ENCODE measurements at places on chromosomes 7 and 10. TPM values are rescaled to one million over a fixed set of nuclear protein-coding genes. Genes with fewer than 3 reads are reported as not detected.
A peak's percentile ranks its signal among the peaks of the same experiment; 100 is the strongest.

DNA sequence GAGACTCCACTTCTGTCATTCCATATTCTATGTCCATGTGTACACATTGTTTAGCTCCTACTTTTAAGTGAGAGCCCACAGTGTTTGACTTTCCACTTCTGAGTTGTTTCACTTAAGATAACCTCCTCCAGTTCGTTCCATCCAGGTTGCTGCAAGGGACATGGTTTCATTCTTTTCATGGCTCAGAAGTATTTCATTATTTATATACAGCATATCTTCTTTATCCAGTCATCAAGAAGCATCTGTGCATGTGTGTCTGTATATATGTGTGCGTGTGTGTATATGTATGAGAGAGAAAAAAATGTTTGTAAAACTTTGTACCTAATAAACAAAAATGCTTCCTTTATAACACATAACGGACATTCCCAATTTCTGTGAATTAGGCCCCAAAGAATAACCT, 6.2 kb downstream of the SEC61A2 start:
- peaks cover 74% of the 10 kb centered on the region for H3K36me3 ChIP-seq
- H3K27me3 ChIP-seq: no peaks in the 10 kb centered on the region
- no peak overlapping the region for H3K4me3 ChIP-seq
- H3K27ac ChIP-seq: no peak overlapping the region

The HOXA6 gene
- total RNA-seq: 0.66 TPM

- no peak overlapping the region for H3K27ac ChIP-seq
- no peaks in the 10 kb centered on the region for H3K36me3 ChIP-seq
- no peaks in the 10 kb centered on the region for H3K4me1 ChIP-seq
- no peak overlapping the region for H3K4me3 ChIP-seq
- DNase-seq: no peak
- H3K27me3 ChIP-seq: no peaks in the 10 kb centered on the region
These were observed 88.0 kb upstream of the ELMO1 start for GRCh38 chr7:37536706-37537105.

The TAC1 gene
- 2.3 TPM for total RNA-seq

DNA sequence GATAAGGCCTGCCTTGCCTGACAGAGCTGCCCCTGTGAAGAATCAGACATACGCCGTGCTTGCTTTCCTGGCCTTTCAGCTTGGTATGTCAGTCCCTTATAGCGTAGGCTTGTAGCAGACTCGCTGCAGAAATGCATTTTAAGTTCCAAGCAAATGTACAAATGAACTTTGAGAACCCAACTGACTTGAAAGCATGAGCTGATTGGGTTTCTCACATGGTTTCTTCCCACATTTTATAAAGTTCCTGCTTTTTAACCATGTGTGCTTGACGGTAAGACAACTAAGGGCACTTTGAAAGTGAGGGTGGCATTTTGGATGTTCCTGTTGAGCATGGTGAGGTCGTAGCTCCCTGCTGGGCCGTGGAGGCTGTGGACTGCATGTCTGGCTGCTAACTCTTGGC, 62.6 kb downstream of the CCNY start:
- H3K4me3 ChIP-seq: no peak overlapping the region
- DNase-seq: no peak
- no peak overlapping the region for H3K27ac ChIP-seq
- peaks cover 68% of the 10 kb centered on the region for H3K4me1 ChIP-seq

DNA sequence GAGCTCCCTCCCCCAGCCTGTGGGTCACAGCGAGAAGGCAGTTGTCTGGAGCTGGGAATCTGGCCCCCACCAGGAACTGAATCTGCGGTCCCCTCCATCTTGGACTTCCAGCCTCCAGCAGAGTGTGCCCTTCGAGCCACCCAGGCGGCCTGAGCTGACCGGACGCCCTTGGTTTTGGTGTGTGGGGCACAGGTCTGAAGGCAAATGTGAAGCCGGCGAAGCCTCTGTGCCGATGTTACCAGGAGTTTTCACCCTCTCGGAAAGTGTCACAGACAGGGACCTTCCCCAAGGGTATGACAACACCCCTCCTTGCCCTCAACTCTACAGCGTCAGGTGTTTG, 109.1 kb downstream of the DNAJB6 start:
- H3K27ac ChIP-seq: no peak overlapping the region
- H3K36me3 ChIP-seq: no peaks in the 10 kb centered on the region
- H3K4me1 ChIP-seq: no peaks in the 10 kb centered on the region
- no peak overlapping the region for H3K4me3 ChIP-seq
- no peak for DNase-seq

The NPFFR1 gene
- total RNA-seq: not detected

- peaks cover 13% of the 10 kb centered on the region for H3K4me1 ChIP-seq
- no peak overlapping the region for H3K27ac ChIP-seq
- no peak overlapping the region for H3K4me3 ChIP-seq
- no peaks in the 10 kb centered on the region for H3K27me3 ChIP-seq
- DNase-seq: no peak
- peaks cover 52% of the 10 kb centered on the region for H3K36me3 ChIP-seq
These were observed 72.5 kb upstream of the BTBD16 start for GRCh38 chr10:122198631-122199030.

DNA sequence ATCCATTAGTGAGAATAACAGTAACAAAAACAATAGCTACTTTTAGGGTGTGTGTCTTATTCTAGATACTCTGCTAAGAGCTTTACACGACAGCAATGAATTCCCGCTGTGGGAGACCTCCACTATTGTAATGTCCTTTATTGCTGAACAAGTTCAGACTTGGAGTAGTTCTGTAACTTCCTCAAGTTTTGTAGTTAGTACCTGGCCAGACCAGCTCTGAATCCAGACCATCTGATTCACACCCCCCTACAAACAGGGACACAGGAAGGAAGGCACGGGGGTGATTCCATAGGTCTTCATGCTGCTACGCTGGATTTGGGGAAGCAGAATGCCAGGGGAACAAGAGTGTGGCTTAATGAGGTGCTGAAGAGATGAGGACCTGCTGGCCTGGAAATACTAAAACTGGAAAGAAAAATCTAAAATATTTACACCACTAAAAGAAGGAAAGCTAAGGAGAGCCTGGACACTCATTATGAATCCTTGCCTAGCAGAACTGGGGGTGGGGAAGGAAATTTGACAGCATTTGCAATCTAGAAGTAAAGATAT, 194.6 kb upstream of the TMEM72 start:
- no peak for DNase-seq
- H3K4me1 ChIP-seq: peaks cover 13% of the 10 kb centered on the region
- no peaks in the 10 kb centered on the region for H3K36me3 ChIP-seq
- H3K4me3 ChIP-seq: no peak overlapping the region
- H3K27me3 ChIP-seq: no peaks in the 10 kb centered on the region

DNA sequence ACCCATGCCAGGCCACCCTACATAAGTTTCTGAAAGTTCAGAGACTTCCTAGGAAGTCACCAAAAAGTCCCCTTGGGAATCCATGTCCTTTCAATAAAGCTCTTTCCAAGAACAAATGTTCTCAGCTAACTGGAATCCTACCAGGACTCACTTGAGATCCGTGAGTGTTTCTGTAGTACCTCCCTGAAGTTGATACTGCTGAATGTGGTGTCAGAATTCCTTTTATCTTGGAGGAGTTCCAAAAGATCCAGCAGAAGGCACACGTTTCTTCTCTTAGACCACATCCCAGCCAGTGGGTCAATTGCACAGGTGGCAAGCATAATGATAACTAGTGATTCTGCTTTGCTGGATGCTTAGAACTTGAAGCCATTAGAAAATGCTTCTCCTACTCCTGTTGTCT, 689.7 kb upstream of the IGFBP3 start:
- peaks cover 10% of the 10 kb centered on the region for H3K4me1 ChIP-seq
- H3K36me3 ChIP-seq: no peaks in the 10 kb centered on the region
- DNase-seq: no peak
- H3K27me3 ChIP-seq: no peaks in the 10 kb centered on the region
- no peak overlapping the region for H3K4me3 ChIP-seq

The AKR1C4 gene
- not detected for total RNA-seq

DNA sequence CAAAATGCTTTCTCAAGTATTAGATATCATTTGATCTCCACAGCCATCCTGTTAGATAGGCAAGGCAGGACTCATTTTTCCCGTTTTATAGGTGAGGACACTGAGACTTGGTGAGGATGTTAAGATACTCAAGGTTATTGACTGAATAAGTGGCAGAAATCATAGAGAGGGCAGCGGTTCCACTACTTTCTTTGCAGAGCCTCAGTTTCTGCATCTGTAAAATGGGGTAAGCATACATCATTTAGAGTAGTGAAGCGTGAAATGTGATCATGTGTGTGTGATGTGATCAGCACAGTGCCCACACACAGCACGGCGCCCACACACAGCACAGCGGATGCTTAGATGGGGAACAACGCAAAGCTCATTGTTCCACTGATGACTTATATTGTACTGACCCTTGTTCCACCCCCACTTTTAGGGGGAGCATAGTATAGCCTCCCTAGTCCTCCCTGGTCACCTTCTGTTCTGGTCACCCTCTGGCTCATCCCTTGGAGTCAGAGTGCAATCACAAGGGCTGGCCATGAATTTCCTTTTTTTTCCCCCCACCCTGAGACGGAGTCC, 10.5 kb downstream of the UBTD1 start:
- DNase-seq: no peak
- H3K27me3 ChIP-seq: no peaks in the 10 kb centered on the region
- H3K36me3 ChIP-seq: no peaks in the 10 kb centered on the region
- no peak overlapping the region for H3K27ac ChIP-seq
- H3K4me3 ChIP-seq: no peak overlapping the region

- no peak for DNase-seq
- no peaks in the 10 kb centered on the region for H3K36me3 ChIP-seq
- H3K27me3 ChIP-seq: no peaks in the 10 kb centered on the region
- H3K27ac ChIP-seq: no peak overlapping the region
- no peaks in the 10 kb centered on the region for H3K4me1 ChIP-seq
- no peak overlapping the region for H3K4me3 ChIP-seq
These were observed 27.5 kb downstream of the LRGUK start for GRCh38 chr7:134154581-134155130.

- no peak overlapping the region for H3K27ac ChIP-seq
- H3K27me3 ChIP-seq: no peaks in the 10 kb centered on the region
- no peaks in the 10 kb centered on the region for H3K4me1 ChIP-seq
- H3K4me3 ChIP-seq: no peak overlapping the region
These were observed 517.3 kb downstream of the GRID1 start for GRCh38 chr10:85849315-85849714.

- H3K27ac ChIP-seq: peak overlapping the region; percentile 60
- DNase-seq: no peak
- no peaks in the 10 kb centered on the region for H3K27me3 ChIP-seq
- H3K4me1 ChIP-seq: no peaks in the 10 kb centered on the region
These were observed 63.7 kb downstream of the TRUB1 start for GRCh38 chr10:115001506-115002381.

- H3K27me3 ChIP-seq: no peaks in the 10 kb centered on the region
- DNase-seq: no peak
- no peaks in the 10 kb centered on the region for H3K36me3 ChIP-seq
- H3K4me3 ChIP-seq: no peak overlapping the region
These were observed 498.6 kb downstream of the GALNT17 start for GRCh38 chr7:71630516-71630915.

The LBX1 gene
- total RNA-seq: not detected

The AGR2 gene
- total RNA-seq: not detected

The MALRD1 gene
- 0.33 TPM for total RNA-seq

DNA sequence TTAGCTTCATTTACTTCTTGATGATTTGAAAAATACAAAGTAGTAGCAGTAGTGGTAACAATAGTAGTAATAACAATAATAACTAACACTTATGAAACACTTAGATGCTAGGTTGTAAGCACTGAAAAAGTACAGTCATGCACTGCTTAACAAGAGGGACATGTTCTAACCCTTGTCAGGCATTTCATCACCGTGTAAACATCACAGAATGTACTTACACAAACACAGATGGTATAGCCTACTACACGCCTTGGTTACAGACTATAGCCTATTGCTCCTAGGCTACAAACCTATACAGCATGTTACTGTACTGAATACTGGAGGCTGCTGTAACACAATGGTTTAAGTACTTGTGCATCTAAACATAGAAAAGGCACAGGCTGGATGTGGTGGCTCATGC, 60.6 kb downstream of the PUS7 start:
- H3K36me3 ChIP-seq: peaks cover 4% of the 10 kb centered on the region
- no peaks in the 10 kb centered on the region for H3K4me1 ChIP-seq
- H3K4me3 ChIP-seq: no peak overlapping the region
- no peak overlapping the region for H3K27ac ChIP-seq
- H3K27me3 ChIP-seq: no peaks in the 10 kb centered on the region
- no peak for DNase-seq

DNA sequence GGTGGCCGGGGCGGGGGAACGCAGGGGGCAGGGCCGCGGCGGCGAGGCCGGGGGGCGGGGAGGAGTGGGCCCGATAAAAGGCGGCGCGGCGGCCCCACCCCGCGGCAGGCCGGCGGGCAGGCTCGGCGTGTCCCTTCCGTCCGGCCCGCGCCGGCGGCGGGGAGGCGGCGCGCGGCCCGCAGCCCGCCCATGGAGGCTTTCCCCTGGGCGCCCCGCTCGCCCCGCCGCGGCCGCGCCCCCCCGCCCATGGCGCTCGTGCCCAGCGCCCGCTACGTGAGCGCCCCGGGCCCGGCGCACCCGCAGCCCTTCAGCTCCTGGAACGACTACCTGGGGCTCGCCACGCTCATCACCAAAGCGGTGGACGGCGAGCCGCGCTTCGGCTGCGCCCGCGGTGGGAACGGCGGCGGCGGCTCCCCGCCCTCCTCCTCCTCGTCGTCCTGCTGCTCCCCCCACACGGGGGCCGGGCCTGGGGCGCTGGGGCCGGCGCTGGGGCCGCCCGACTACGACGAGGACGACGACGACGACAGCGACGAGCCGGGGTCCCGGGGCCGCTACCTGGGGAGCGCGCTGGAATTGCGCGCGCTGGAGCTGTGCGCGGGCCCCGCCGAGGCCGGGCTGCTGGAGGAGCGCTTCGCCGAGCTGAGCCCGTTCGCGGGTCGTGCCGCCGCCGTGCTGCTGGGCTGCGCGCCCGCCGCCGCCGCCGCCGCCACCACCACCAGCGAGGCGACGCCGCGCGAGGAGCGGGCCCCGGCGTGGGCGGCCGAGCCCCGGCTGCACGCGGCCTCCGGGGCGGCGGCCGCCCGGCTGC, at the start of gene NANOS1:
Gene NANOS1, plus strand, starts transcription at position 102 of the 808 bp plus-strand sequence. Its CDS starts 88 bp downstream, at position 190.
- peak within 1 kb of the TSS; percentile 84 for H3K4me3 ChIP-seq
- peaks cover 56% of the 10 kb centered on the region for H3K4me1 ChIP-seq
- H3K27me3 ChIP-seq: no peaks in the 10 kb centered on the region
- peak; percentile 83 for DNase-seq
- H3K36me3 ChIP-seq: no peaks in the 10 kb centered on the region

- DNase-seq: no peak
- peak overlapping the region; percentile 98 for H3K27ac ChIP-seq
- no peaks in the 10 kb centered on the region for H3K27me3 ChIP-seq
- H3K36me3 ChIP-seq: no peaks in the 10 kb centered on the region
These were observed 129.8 kb upstream of the TNRC18 start for GRCh38 chr7:5553298-5553877.

GRCh38 chr7:79312022-79312421, 141.4 kb downstream of the MAGI2 start:
- H3K4me1 ChIP-seq: no peaks in the 10 kb centered on the region
- H3K4me3 ChIP-seq: no peak overlapping the region
- no peaks in the 10 kb centered on the region for H3K27me3 ChIP-seq
- H3K36me3 ChIP-seq: no peaks in the 10 kb centered on the region
- no peak for DNase-seq
- H3K27ac ChIP-seq: no peak overlapping the region

- no peaks in the 10 kb centered on the region for H3K27me3 ChIP-seq
- H3K4me3 ChIP-seq: no peak overlapping the region
- no peak for DNase-seq
- no peaks in the 10 kb centered on the region for H3K36me3 ChIP-seq
- H3K27ac ChIP-seq: no peak overlapping the region
- peaks cover 14% of the 10 kb centered on the region for H3K4me1 ChIP-seq
These were observed 16.8 kb downstream of the AKR1B15 start for GRCh38 chr7:134565643-134566136.

- H3K27ac ChIP-seq: no peak overlapping the region
- no peak for DNase-seq
- H3K36me3 ChIP-seq: peaks cover 8% of the 10 kb centered on the region
- H3K27me3 ChIP-seq: no peaks in the 10 kb centered on the region
These were observed 39.0 kb downstream of the STK17A start for GRCh38 chr7:43621729-43622448.

The TRIM74 gene
- not detected for total RNA-seq

The HOXA9 gene
- total RNA-seq: not detected

Data from esophagus muscularis mucosa (tissue), 4 donors.